ENCODE measurements at places on chromosomes 1 and 21. TPM values are rescaled to one million over a fixed set of nuclear protein-coding genes. Genes with fewer than 3 reads are reported as not detected.

The FCRLA gene
- 0.36 TPM for total RNA-seq

The TMEM61 gene
- total RNA-seq, result not detected

The SLC6A17 gene
- 0.54 TPM for total RNA-seq

DNA sequence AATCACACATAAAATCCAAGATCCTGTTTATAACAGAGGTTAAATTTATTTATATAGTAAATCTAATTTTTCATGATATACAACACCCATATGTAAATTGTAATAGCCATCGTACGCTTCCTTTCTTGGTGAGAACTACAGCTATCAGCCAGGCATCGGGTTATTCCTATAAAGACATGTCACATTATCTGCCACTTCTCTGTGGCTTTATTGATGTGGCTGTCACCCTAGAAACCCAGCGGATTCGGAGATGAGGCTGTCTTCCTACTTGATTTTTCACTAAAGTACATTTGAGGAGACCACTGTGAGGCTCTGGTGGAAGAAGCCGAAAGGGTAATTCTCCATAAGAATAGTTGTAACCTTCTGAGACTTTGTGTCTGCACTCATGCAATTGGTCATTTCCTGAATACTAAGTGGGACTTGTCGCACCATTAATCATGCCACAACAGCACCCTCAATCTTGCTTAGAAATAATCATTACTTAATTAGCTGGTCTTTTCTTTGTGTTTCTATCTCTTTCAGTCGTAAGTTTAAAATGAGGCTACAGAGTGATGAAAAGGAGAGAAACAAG lies 106.0 kb downstream of the NTNG1 start:
- DNase-seq, result no peak

- DNase-seq, result no peak
Observed at GRCh38 chr1:19926296-19927129, 3.1 kb upstream of the PLA2G2E start.

- DNase-seq, result no peak
Observed at GRCh38 chr21:14955936-14956520, 108.8 kb downstream of the NRIP1 start.

- DNase-seq, result no peak
Observed at GRCh38 chr1:118821801-118822200, 166.3 kb downstream of the TBX15 start.

DNA sequence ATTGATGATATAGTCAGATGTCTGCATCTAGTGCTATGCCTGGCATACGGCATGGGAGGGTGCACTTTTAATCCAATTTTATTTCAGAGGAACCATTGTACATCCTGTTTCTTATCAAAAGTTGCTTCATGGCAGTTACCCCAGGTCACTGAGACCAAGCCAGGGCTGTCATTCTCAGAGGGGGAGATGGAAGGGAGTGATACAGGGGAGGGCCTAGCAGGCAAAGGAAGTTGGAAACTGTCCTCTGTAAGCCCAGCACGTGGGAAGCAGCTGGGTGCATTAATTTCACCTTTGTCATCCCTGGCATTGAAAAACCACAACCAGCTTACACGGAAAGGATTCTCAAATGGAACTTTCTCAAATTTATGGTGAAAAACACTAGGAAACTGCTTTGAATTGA lies 458.7 kb upstream of the ADAMTS5 start:
- peak; percentile 69 for DNase-seq

GRCh38 chr1:175287377-175287776 lies 94.8 kb upstream of the KIAA0040 start:
- DNase-seq, result no peak

- DNase-seq, result no peak
Observed at GRCh38 chr1:112262316-112262715, 133.7 kb upstream of the CTTNBP2NL start.

- DNase-seq, result no peak
Observed at GRCh38 chr1:47441450-47442106, 3.7 kb downstream of the FOXD2 start.

Measured in IMR-90 (cell line).